ENCODE measurements at places on chromosomes 6 and 20.

DNA sequence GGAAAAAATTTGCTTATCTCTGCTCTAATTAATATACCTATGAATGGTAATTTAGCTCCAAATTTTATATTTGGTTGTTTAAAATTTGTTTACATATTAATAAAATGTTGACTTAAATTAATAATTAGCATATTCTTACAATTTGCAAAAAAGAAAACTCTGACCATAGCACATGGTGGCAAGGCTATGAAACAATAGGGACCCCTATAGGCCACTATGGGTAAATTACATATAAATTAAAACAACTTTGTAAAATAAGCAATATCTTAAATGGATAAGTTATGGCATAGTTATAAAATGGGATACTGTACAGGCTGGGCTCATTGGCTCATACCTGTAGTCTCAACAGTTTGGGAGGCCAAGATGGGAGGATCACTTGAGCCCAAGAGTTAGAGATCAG, 76.0 kb downstream of the MKKS start:
- DNase-seq = no peak

- no peak for DNase-seq
These were observed 167.6 kb upstream of the PROKR2 start for GRCh38 chr20:5484346-5484745.

- DNase-seq = no peak
These were observed 298.1 kb upstream of the FOXQ1 start for GRCh38 chr6:1013656-1014430.

DNA sequence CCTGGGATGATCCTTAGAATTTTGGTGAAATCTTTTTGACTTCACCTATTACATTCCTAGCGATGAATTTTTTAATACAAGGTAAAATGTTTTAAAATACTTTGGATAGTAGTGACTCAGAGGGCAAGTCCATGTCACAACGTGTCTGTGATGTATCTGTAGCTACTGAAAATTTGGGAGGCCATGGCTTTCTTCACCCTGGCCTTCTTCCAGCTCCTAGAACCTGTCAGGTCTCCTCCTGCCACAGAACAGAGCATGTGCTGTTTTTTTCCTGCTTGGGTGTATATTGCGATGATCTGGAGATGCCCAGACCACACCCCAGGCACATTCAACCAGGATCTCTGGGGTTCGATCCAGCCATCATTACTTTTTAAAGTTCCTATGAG, 194.4 kb downstream of the BTBD3 start:
- DNase-seq = no peak

DNA sequence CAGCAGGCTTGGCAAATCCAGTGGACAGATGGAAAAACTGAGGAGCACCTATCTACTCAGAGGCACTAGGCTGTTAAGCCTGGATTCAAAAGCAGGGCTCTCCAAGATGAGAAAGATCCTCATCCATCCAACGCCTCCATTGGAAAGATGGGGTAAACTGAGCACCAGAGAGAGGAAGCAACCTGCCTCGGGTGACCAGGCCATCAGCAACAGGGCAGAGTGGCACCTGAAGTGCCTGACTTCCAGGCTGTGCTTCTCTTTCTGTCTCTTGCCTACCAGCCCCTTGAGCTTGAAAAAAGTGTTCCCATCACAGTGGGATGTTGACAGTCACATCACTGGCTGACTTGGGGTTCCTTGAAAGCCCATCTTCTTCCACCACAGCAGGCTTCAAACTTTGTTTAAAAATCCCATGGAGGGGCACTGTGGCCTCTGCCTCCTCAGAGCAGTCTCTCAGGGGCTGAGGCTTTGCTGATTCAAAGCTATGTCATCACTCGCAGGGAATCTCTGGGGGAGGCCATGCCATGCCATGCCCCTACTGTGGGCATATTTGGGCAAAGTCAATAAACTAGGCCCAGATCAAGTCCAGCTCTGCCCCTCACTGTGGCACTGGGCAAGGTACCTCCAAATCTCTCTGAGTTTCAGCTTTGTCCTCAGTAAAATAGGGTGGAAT, 44.8 kb upstream of the TGM2 start:
- DNase-seq = no peak

GRCh38 chr6:153698637-153699036, 340.4 kb upstream of the OPRM1 start:
- DNase-seq = no peak

- no peak for DNase-seq
These were observed 304.6 kb downstream of the CDH4 start for GRCh38 chr20:61556673-61557072.

- DNase-seq = no peak
These were observed 59.9 kb upstream of the BHLHE23 start for GRCh38 chr20:63066506-63067265.
